ENCODE measurements at places on chromosomes 7 and 10. TPM values are rescaled to one million over a fixed set of nuclear protein-coding genes. Genes with fewer than 3 reads are reported as not detected.

- DNase-seq = no peak
These were observed 63.6 kb upstream of the IFRD1 start for GRCh38 chr7:112386619-112387018.

DNA sequence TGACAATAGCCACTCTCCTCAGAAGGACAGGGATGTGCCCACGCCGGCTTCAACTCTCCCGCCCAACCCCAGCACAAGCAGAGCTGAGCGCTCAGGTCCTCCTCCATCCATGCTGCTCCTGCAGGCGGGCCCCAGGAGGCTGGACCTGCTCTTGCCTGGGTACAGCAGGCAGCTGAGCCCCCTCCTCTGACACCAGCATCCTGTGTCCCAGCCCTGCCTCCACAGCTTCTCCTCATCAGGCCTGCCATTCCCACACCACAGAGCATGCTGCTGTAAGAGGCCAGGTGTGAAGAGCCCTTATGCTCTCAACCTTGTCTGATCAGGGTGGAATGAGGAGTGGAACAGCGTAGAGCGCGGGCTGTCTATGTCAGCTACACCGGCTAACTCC, 302.2 kb downstream of the PTPRN2 start:
- no peak for DNase-seq

- no peak for DNase-seq
These were observed 2.8 kb downstream of the CLCN1 start for GRCh38 chr7:143318661-143319060.

DNA sequence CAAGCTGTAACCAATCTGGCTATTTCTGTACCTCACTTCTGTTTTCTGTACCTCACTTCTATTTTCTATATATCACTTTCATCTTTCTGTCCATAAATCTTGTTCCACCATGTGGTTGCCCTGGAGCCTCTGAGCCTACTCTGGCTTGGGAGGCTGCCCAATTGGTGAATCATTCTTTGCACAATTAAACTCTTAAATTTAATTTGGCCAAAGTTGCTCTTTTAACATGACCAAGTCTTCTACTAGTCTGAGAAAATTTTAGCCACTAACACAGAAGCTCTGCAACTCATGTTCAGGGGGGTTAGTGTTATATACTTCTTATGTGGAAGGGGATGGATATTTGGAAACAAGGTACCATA, 503.5 kb downstream of the KIF20B start:
- DNase-seq = no peak

DNA sequence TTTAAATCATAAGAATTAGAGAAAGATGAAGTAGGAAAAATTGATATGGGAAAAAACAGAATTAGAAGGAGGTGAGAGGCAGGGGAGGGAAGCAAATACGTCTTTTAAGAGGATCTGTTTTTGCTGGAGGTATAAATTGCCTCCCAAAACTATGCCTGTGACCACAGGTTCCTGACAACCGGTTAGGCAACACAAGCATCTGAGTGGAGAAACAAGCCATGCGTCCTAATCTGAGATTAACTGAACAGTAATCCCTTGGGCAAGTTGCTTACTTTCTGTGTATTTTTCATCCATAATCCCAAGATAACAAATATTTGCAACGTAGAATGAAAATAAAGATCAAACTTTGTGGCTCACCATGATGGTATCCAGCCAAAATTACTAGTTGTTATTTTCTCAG, 149.2 kb downstream of the C1GALT1 start:
- DNase-seq = no peak

- DNase-seq = no peak
These were observed 148.1 kb downstream of the ITGA8 start for GRCh38 chr10:15571575-15571974.

DNA sequence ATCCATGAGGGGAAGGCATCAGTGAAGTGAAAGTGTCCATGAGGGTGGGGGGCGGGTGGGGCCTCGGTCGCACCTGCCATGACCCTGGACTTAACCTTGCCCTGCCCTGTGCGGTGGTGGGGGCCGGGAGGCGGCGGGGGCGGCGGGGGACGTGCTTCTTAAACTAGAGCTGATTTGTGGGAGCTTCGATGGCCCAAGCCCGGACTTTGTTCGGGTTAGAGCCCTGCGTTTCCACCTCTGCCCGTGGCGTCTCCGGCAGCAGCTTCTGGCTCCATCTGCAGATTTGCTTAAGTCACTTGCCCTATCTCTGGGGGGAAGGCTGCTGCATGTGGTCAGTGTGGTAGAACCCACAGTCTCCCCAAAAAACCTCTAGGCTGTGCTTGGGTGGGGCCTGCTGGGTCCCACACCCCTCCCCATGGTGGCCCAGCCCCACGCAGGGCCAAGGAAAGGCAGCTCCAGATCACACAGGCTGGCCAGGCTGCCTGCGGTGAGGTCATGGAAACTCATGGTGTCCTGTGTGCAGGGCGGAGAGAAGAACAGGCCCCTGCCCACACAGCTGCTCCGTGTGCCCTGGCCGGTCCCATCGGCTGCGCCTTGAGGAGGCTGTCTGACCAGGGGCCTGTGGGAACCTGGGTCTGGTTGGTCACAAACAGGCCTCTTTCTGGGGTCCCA, 93.2 kb downstream of the INPP5A start:
- peak; percentile 71 for DNase-seq

DNA sequence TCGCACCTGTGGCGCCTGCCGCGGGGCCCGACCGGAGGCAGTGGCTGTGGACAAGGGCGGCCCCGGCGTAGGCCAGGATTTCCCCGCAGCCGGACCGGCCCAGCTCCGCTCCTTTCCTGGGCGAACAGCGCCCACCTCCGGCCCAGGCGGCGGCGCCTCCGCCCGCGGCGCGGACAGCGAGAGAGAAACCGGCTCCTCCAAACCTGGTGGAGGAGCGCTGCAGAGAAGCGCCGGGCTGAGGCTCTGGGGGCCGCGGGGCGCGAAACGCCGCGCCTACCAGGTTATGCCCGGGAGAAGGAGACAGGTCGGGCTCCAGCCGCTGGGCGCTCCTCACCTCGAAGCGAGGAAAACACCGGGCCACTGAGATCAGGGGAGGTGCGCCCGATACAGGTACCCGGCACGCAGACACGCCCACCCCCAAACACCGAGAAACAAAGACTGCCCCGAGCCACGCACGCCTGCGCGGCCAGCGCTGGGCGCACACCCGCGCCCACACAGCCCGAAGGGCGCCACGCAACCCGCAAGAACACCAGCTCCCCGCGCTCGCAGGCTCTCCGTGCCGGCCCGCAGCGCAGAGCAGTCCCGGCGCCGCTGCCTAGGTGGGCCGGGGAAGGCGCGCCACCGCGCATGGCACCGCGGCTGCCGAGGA, 3.3 kb downstream of the GRID1 start:
- DNase-seq = no peak

DNA sequence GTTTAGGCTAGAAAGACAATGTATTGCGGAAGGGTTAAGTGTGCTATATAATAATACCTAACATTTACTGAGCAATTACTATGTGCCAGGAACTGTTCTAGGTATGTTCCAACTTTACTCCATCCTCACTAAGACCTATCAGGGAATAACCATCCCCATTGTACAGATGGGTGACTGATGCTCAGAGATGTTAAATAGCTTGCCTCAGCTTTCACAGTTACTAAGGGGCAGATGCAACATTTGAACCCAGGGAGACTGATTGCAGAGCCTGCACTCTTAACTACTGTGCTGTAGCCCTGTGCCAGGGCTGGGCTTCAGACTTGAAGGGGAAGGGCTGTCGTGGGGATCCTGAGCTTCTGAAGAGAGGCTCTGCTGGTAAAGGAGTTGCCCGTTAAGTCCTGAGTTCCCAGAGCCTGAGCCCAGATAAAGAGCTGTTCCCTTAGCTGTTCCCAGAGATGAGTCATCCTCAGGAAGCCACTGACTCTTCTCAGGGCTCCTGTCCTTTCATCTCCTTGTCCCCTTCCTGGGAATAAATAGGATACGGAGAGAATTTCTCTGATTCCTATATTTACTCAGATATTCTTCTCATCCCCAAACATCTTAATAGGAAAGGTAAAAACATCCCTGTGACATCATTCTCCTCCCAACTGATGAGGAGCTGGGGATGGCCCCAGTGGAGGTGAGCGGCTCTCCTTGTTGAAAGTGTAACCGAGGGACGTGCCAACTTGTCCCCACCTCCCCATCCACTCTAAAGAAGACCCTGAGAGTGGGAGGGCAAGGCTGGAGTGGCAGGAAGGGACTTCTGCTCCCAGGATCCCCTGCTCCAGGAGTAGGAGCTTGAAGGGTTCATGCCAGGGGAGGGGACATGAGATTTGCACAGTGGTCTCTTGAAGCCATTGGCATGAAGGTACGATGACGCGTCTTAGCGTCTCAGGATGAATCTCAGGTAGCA, 28.0 kb upstream of the HABP2 start:
- no peak for DNase-seq

- DNase-seq = no peak
These were observed 99.8 kb upstream of the MDFIC start for GRCh38 chr7:114822131-114822530.

GRCh38 chr7:151373599-151373998, 32.0 kb downstream of the NUB1 start:
- no peak for DNase-seq

DNA sequence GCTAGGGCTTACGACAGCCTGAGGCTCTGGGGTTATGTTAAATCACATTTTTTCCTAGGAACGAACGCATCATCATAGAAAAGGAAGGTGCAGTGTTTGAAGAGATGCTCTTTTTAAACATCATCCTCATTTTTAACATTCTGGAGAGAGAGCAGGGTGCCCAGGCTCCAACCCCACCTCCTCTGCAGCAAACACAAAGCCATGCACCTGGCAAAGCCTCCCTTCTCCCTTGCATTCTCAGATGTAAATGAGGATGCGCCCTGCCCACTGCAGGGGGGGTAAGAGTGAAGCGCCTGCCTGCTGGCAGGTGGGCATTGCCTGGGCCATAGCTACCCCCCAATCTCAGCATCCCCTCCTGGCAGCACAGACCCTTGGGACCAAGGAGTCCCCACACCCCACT, 92.4 kb downstream of the PTPRN2 start:
- DNase-seq = no peak

DNA sequence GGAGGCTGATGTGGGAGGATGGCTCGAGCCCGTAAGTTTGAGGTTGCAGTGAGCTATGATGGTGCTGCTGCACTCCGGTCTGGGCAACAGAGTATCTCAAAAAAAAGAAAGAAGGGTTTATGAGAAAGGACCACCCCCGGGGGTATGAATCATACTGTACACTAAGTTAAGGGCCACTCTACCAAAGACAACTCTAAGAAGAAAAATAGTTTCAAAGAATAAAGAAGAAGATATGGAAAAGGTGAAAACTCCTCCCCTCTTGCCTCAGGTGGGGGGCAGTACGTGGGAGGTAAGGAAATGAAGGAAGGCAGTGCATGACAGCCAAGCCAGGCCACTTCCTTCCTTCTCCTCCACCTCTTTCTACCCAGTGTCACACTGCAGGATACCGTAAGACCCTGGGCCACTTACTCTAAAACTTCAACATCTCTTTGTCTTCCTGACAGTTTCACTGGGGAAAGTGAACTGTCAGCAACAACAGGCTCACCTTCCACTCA, 61.3 kb downstream of the PIP4K2A start:
- DNase-seq = no peak

- DNase-seq = no peak
These were observed 20.0 kb downstream of the STRIP2 start for GRCh38 chr7:129454249-129454551.

DNA sequence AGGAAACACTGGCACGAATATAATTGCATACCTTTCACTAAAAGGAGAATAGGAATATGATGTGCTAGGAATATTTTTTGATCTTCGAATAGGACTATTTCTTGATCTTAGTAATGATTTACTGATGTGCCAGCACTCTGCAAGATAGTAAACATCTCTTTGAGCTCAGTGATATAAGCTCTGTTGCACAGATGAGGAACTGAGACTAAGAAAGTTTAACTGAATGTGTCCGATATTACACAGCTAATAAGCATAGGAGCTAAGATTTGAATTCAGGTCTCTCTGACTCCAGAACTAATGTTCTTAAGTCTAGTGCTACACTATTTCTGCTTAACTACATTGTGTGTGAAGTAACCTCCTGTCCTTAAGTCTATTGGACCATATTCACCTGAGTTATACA, 98.4 kb upstream of the PTPRZ1 start:
- no peak for DNase-seq

DNA sequence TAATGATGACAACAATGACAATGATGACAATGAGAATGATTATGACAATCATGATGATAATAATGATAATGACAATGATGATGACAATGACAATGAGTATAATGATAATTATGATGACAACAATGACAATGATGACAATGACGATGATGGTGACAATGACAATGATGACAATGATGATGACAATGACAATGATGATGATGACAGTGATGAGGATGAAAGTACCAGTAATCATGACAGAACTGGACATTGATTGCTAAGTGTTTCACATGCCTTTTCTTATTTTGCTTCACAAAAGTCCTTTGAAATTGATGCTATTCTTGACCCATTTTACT, 1106.0 kb upstream of the AUTS2 start:
- DNase-seq = no peak

DNA sequence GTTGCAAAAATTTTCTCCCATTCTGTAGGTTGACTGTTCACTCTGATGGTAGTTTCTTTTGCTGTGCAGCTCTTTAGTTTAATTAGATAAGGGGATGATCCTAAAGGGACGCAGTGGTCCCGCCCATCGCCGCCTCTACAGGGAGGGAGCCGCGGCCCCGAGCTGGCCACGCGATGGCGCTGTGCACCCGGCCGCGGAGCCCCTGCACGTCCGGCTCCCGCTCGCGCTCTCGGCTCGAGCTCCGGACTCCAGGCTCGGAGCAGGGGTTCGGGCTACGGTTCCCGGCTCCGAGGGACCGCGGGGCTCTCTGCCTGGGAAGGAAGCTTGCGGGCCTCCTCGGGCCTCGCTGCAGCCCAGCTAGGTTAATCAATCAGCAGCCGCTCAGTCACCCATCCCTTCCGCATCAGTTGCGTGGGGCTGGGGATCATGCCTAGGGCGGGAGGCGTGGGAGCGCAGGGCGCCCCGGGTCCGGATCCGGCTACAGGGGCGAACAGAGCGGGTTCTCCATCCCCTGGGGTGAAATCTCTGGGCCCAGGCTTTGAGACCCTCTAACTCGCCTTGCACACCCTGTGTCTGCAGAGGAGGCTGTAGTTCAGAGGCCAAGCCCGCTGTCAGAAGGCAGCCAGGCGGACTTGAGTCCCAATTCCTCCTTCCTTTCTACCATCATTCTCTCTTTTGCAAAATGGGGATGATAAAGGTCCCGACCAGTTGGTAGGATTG, 97.9 kb downstream of the WDR11 start:
- DNase-seq = peak; percentile 74

- no peak for DNase-seq
These were observed 218.3 kb downstream of the SEMA3A start for GRCh38 chr7:83976302-83976701.

RBP3 gene
- total RNA-seq = not detected

TLL2 gene
- total RNA-seq = 0.65 TPM

HTR5A gene
- not detected for total RNA-seq

ZPBP gene
- not detected for total RNA-seq

NAT16 gene
- not detected for total RNA-seq

LBX1 gene
- not detected for total RNA-seq

MYL7 gene
- total RNA-seq = 2.0 TPM

BLNK gene
- total RNA-seq = 13.2 TPM

FAM13C gene
- total RNA-seq = 6.5 TPM

OR9A2 gene
- not detected for total RNA-seq

GRK5 gene
- 8.3 TPM for total RNA-seq
